ENCODE measurements at places on chromosomes 2 and 18.

DNA sequence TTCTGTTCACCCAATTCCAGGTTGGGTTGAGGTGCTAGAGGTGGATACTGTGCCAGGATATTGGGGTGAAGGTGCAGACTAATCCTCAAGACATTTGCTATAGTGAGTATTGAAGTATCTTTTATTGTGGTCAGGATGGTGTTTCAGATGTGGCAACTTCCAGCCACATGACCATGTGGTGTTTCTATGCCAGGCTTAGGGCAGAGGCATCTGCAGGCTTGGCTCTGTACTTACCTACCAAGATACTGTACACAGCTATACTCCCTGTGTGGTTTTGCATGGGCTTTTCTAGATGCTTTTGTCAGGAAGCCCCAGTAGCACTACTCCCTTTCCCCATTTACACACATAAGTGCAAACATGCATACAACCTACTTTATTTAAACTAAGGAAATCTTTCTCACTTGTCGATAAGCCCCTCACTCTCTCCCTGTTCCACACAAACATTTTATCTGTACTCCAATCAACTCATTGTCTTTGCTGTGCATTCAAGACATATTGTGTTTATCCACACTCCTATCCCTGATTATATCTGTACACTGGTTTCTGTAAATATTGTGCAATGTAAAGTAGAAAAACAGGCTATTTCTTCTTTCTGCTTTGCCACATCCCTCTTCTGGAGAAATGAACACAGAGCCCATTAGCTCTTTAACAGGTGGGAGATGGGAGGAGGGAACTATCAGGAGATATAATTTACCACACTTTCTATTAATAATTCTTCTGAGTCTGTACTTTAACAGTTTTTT lies 12.3 kb downstream of the ARL6IP6 start:
- no peak for DNase-seq

DNA sequence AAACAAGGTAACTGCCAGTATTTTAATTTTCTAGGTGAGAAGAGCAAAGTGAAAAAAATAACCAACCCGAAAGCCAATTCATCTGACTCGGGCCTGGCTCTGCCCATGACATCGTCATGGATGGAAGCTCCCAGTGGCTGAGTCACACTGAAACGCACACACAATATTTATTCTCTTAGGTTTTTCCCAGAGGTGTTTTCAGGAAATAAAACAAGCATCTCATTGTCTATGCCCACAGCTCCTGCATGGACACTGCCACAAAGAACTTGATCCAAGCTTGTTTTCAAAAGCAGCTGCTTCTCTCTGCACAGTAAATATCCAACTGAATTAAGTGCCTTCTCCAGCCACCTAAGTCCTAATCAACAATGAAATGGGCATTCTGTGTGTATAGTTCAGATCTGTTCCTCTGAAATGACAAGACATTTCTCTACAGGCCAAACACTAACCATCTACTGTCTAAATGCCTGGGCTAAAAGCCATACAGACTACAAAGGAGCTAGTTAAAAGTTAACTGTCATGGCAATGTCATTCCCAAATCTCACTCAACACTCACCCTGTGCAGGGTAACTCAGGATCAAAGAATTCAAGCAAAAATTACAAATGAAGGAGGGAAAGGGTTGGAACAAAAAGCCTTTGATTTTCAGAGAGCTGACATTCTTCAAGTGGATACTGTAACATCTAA lies 62.9 kb downstream of the RPL31 start:
- peak; percentile 98 for DNase-seq

DNA sequence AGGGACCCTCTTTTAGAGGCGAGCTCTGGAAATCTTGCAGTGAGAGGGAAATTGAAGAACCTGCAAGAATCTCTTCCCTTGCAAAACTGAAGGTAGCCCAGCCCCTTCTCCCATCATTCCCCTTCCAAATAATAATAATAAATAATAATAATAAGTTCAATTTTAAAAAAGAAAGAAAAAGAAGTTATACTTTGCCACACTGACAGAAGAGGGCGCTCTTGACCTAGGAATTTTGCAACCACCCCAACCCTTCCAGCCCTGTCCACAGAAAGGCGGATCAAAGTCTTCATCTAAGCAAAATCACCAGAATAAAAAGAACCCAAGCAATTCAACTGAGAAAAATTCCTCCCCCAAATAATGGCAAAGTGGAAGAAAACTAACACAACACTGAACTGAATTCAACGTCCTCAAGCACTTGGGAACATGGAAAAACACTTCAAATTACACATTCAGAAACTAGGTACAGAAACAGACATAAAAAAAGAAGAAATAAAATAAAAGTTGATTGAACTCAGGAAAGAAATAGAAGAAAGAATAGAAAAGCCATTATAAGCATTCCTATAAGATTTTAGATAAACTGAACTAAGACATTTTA lies 98.9 kb upstream of the GLS start:
- DNase-seq, result peak; percentile 79

GRCh38 chr2:184793176-184793575 lies 194.8 kb downstream of the ZNF804A start:
- DNase-seq, result no peak

DNA sequence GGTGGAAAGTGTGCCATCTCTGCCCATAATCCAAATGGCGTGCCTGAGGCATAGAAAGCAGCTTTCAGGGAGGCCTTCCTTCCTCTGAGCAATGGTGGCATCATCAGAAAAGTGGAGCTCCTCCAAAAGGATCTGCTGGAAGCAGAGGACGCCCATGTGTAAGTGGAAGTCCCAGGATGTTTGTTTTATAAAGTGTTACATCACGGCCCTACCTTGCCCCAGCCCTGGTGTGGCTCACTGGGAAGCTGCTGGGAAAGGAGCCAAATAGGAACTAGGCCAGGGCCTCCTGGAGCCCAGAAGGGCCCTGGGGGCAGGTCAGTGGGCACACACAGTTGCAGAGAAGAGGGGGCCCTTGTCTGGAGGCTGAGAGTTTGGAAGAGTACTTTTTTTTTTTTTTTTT lies 4.2 kb upstream of the ODC1 start:
- DNase-seq, result peak; percentile 79

GRCh38 chr2:64105670-64106461 lies 38.4 kb downstream of the PELI1 start:
- DNase-seq, result peak; percentile 72

DNA sequence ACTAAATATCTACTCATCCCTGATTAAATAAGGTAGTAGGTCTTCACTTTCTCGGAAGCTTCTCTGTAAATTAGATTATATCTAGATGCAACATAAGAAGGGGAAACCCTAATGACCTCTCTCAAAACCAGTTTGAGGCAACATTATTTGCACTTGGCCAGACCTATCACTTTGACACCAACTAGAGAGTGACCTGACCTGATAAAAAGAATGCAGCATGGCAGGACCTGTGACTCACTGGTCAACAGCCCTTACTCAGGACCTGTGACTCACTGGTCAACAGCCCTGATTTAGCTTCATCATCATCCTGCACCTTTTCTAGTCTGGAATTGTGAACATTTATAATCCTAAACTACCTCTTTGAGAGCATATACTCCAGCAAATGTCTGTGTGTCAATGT lies 1957.7 kb upstream of the CELF4 start:
- peak; percentile 73 for DNase-seq

- peak; percentile 87 for DNase-seq
These were observed 44.0 kb downstream of the PDCL3 start for GRCh38 chr2:100606726-100607343.

DNA sequence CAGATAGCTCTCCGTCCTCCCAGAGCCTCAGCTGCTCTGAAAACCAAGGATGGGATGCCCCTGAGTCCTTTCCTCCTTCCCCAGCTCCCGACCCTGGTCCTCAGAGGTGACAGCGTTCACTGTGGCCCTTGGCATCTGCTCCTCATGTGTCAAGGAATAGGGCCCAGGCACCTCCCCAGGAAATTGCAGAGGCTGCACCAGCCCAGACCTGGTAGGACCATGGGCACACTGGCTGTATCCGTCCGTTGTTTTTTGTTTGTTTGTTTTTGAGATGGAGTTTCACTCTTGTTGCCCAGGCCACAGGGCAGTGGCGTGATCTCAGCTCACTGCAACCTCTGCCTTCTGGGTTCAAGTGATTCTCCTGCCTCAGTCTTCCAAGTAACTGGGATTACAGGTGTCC lies 37.5 kb upstream of the SLC66A3 start:
- DNase-seq, result no peak

GRCh38 chr2:77470096-77470495 lies 52.1 kb downstream of the LRRTM4 start:
- DNase-seq, result no peak

- no peak for DNase-seq
These were observed 50.1 kb downstream of the PPM1B start for GRCh38 chr2:44218771-44219170.

DNA sequence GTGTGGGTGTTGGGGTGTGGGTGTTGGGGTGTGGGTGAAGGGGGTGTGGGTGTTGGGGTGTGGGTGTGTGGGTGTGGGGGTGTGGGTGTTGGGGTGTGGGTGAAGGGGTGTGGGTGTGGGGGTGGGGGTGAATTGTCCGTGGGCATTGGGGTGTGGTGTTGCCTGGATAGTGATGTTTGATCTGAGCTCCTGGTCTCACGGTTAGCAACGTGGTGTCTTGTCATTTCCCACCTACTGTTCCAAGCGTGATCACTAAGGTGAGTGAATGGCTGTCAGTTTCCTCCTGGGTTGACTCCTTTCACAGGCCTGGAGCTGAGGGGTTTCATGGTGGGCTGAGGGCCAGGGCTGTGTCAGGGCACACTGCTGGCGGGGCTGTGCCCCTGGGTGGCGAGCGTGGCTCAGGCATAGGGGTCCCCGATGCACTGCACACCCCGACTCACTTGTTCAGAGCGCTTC lies 27.2 kb downstream of the RTP5 start:
- no peak for DNase-seq

GRCh38 chr2:230798769-230799399 lies 65.9 kb upstream of the ITM2C start:
- DNase-seq, result peak; percentile 68

GRCh38 chr2:143823296-143823695 lies 694.1 kb downstream of the ARHGAP15 start:
- no peak for DNase-seq

All from DMS53 (cell line).